Activated CD4-positive, alpha-beta T cell treated with anti-CD3 and anti-CD28 coated beads, Interleukin-2, Interleukin-4, amounts not matched to agents 100 ng/mL and 50 ng/mL, durations not matched to agents 16 hours and 8 hours (primary cell): ENCODE measurements at places on chromosomes 1 and 21.

DNA sequence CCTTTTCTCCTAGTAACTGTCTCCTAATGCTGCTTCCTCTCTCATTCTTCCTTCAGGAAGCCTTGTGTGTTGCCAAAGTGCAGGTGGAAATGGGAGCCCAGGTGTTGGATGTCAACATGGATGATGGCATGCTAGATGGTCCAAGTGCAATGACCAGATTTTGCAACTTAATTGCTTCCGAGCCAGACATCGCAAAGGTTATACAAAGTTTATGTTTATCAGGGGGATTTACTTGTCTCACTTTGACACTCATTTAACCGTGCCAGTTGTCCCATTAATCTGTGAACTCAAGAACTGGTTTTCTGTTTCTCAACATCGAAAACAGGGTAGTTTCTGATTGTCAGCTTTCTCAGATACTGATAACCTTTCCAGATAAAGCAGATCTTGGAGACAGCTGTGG is 40.4 kb downstream of the MTR start:
- no peak for DNase-seq

DNA sequence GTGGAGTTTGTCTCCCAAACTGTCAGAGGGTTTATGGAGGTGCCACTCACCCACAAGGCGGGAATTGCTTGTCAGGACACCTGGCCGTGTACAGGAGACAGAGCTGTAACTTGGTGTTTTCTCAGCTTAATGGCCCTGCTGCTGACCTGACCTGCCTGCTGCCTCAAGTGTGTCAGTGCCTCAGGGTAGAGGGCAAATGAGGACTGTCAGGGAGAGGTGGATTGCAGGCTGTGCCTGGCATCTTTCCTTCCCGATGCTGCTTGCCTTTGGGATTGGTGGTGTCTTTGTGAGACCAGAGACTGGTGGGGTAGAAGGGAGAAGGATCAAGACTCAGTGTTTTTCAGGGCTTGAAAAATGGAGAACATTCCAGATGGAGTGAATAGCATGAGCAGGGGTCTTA is 31.4 kb downstream of the TMEM53 start:
- DNase-seq: no peak

GRCh38 chr1:241957692-241958494 is at the start of gene BECN2:
TSS of gene BECN2 (plus strand) at chr1:241957767. CDS start at chr1:241957767, 0 bp downstream.
- DNase-seq: no peak

GRCh38 chr1:1353389-1354151 is 4.4 kb upstream of the DVL1 start:
- DNase-seq: no peak

DNA sequence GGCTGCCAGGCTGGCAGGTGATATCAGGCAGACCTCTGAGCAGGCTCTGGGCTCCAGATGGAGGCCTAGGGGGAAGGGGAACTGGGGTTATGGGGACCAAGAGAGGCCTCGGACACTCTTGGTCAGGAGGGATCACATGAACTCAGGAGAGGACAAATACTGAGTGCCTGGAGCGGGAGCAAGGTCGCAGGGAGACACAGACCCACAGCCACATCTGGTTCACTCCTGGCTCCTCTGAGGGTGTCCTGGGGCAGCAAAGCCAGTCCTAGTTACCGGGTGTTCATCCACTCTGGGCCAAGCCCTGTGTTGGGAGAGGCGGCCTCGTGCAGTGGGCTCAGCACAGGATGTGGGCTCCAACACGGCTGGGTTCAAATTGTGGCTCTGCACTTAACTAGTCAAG is 239.0 kb downstream of the PTPRU start:
- no peak for DNase-seq

DNA sequence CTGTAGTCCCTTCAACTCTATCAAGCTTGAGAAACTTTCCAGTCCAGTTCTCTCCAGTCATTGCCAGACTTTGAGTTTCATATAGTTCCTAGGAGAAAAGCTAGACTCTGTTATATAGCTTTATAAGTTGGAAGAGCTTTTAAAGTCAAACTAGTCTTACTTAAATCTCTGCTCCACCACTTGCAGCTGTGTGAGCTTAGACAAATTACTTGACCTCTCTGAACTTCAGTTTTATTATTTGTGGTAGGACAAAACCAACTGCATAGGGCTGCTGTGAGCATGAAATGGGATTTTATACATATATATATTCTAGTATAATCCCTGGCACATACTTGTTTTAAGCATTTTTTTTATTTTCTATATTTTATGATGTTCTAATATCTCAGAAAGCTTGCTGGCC is 338.7 kb upstream of the NR5A2 start:
- DNase-seq: no peak

DNA sequence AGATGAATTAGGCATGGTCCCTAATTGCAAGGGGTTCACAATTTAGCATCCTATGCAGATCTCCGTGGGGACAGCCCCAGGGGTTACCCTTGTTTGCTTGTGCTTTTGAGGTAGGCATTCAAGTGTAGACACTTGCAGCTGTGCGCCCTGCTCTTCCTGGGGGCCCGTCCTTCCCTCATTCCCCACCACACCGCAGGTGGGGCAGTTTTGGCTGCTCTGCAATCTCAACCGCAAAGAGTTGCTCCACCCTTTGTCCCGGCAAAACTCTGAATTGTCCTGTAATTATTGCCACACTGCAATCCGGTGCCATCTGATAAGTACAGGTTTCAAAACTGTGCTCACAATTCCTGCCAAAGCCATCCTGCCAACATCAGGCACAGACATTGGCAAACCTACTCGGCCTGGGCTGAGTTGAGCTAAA is 65.4 kb upstream of the LYST start:
- DNase-seq: no peak

DNA sequence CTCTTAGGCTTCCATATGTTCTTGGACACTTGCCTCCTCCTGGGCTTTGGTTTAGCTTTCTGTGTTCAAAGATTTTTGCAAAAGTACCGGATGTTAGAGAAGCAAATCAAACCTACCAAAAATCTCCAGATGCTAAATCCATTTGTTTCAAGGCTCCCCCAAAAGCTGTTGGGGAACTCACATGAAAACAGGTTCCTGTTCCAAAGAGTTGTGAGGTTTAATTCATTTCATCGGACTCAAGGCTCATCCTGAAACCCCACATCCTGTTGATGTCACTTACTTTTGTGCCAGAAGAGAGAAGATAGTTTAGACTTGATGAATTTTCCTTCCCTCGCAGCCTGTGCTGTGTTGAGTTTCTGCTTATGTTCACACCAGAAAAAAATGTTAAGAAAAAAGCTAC is 41.7 kb upstream of the RXRG start:
- DNase-seq: peak; percentile 39

DNA sequence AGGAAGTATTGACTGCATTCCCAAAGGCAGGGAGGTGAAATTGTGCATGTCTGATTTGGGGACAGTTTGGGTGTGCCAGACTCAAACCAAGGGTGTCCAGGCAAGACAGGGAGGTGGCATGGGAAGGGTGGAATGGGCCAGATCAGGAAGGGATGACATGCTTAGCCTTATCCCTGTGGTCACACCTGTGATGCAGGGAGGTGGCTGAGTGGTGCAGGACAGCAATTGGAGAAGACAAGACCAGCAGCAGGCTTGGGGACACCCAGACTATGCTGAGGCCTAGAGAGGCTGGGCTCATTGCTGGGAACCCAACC is 4.0 kb downstream of the FOXO6 start:
- DNase-seq: no peak

GRCh38 chr1:47224676-47225399 is 7.2 kb downstream of the TAL1 start:
- DNase-seq: no peak

DNA sequence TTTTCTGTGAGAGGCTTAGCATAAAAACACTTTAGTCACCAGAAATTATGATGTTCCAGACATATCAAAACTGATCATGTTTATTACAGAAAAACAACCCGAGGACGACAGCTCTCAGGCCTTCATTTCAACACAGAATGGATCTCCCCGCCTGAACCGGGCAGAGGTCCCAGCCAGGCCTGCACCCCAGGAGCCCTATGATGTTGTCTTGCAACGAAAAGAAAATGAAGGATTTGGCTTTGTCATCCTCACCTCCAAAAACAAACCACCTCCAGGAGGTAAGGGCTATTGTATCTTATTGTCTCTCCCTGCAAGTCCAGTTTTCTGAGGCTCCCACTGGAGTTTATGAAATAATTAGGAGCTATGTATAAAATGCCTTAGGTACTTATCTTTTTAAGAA is 105.5 kb downstream of the PHTF1 start:
- no peak for DNase-seq

DNA sequence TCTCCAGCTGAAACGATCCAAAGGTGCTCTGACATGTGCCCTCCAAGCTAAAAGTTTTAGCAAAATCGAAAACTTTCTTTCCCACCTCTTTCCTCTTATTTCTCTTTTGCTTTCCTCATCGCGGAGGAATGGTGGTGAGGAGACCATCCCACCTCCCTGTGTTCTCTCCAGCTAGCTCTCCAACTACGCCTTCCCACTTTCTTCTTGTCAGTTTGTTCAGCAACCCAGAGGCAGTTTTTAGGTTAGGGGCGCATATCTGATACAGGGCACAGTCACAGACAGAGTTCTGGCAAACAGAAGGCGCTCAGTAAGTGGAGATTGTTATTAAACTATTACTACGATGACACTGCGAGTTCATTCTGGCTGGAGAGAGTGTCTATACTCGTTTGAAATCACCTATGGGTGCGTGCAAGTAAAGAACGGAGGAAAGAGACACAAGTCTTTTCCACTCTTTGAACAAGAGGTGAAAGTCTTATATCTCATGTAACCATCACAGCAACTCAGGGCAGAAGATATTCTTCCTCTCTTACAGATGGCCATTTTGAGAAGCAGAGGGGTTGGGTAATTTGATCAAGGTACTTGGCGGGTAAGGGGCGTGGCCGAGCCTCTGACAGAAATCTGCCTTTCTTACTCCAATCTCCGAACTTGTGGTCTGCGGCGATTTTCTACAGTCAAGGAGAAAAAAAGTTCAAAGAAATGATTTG is 13.9 kb downstream of the HLX start:
- no peak for DNase-seq

- DNase-seq: no peak
Measured at GRCh38 chr21:42332557-42333317, 17.5 kb upstream of the TFF3 start.

DNA sequence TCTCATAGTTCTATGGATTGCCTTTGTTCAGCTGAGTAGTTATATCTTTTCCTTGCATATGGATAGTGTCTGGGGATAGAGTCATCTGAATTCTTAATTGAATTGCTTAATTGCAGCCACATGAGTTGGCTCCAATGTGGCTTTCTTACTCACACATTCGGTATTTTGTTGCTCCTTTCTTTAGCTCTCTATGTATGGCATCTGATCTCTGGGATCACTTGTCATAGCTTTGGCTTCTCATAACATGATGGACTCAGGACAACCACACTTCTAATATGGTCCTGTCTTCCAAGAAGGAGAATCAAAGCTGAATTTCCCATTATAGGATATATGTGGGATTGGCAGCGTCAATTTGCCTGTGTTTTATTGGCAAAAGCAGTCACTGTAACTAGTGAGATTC is 716.2 kb downstream of the NCAM2 start:
- no peak for DNase-seq

DNA sequence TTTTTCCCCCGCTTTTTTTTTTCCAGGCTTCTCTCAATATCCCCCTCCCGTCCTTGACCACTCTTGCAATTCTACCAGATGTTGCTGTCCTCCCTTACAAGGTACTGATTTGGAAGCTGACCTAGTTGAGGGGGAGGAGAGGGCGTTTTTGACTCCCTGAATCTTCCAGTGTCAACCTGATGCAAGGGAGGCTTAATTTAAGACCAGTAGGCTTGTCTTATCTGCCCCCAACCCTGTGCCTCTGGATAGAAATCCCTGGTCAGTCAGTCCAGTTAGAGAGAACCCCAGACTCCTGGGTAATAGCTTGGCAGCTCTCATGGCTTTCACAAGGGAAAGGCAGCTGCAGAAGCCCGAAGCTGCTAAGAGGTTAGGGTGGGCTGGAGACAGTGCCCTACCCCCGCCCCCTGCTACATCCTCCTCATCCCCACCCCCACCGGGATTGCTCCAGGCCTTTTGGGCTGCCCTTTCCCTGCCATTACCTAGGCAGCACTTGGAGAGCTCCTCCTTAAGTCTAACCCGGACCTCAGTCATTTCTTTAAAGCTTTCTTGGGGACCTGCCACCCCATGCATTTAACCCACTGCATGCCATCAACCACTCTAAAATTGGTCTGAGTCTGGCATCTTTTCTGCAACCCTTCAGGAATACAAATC is 3.6 kb downstream of the ACKR1 start:
- no peak for DNase-seq

DNA sequence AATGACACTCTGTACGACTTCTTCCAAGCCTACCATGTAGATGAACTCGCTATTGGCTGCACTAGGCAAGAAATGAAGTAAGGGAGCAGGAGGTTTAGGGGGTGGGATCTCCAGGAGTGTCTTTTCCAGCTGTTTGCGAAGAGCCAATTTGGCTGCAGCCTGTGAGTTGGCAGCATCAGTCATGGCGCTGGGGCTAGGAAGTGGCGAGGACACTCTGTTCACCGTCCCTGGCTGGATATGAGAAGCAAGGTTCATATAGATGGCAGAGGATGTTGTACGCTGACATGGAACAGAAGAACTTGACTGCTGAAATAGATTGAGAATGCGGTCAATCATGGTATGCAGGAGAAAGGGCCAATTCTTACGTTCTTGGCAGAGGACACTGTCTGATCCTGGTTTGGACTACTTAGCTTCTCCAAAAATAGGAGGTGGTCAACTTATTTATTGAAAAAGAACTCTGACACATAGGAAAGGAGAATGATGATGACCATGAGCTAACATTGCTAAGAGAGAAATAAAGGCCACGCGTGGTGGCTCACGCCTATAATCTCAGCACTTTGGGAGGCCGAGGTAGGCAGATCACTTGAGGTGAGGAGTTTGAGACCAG is 41.2 kb downstream of the SLC27A3 start:
- no peak for DNase-seq

DNA sequence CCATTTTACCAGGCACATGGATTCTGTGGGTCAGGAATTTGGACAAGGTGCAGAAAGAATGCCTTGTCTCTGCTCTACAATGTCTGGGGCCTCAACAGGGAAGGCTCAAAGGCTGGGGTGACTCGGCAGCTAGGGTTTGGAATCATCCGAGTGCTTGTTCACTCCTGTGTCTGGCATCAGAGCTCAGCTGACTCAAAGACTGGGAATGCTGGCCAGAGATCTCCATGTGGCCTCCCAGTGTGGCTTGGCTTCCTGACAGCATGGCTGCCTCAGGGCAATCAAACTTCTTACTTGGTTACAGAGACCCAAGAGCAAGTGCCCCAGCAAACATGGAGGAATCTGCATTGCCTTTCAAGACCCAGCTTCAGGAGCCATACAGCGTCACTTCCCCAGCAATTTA is 110.5 kb downstream of the TOMM20 start:
- no peak for DNase-seq

- DNase-seq: no peak
Measured at GRCh38 chr1:95122151-95122697, 5.1 kb downstream of the TLCD4 start.

- no peak for DNase-seq
Measured at GRCh38 chr1:202249846-202250245, 56.2 kb downstream of the LGR6 start.

DNA sequence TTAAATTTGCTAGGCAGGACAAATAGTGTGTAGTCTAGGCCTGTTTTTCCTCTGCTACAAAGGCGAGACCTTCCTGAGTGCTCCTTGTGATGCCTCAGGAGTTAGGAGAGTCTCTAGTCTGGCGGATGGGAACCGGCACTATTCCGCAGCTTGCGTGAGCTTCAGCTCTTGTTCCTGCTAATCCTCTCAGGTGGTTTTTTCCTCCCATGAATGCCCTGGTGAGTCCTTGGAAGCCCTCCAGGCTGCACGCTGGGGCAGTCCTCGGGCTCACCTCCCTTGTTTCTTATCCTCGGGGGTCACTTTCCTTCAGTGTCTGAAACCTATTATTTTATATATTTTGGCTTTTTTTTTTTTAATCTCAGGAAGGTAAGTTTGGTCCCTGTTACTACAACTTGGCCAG is 28.2 kb downstream of the UTS2 start:
- no peak for DNase-seq
